Kidney epithelial cell (primary cell): ENCODE measurements at places on chromosomes 5 and 9. TPM values are rescaled to one million over a fixed set of nuclear protein-coding genes. Genes with fewer than 3 reads are reported as not detected.
A peak's percentile ranks its signal among the peaks of the same experiment; 100 is the strongest.

Gene KIF4B
- total RNA-seq = not detected in 2 replicates

Gene PCDHB8
- 0.34 and 0.84 TPM in 2 replicates for total RNA-seq

Gene C9orf153
- total RNA-seq = not detected in 2 replicates

Gene STRBP
- 26.4 and 27.5 TPM in 2 replicates for total RNA-seq

Gene BTNL8
- total RNA-seq = not detected in 2 replicates

Gene UBE2QL1
- total RNA-seq = 0.17 and 0.34 TPM in 2 replicates

Gene IL4
- total RNA-seq = not detected in 2 replicates

Gene IL17B
- total RNA-seq = not detected in 2 replicates

Gene PLPP7
- 2.6 and 4.6 TPM in 2 replicates for total RNA-seq

Gene F2RL1
- total RNA-seq = 144 TPM in 2 replicates

Gene SLC45A2
- not detected in 2 replicates for total RNA-seq

DNA sequence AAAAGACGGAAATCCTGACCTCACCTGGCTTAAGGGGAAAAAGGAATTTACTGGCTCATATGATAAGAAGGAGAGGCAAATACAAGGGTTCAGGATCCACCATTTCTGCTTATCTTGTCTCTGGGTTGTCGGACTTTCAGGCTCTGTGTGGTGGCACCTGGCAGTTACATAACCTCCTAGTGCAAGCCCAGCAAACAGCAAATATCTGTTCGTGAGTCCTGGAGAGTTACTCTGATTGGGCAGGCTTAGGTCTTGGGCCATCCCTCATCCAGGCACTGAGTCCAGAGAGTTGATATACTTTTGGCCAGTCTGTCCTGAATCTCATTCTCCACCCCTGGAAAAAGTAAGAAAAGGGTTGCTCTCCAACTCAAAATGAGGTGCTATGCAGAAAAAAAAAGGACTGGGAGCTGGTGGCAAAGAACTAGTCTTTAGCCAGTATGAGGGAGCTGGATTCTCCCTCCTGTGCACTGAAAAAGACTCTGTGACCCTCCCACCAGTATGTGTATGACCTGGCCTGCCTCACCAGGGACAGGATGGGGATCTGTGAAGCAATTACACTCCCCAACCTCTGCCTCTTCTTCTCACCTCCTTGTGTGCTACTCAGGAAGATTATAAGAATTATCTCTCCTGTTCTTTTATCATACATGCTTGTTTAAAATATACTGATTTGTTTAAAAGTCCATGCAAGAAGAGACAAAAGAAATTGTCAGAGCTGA is 282.9 kb downstream of the ARHGAP26 start:
- no peak for DNase-seq

DNA sequence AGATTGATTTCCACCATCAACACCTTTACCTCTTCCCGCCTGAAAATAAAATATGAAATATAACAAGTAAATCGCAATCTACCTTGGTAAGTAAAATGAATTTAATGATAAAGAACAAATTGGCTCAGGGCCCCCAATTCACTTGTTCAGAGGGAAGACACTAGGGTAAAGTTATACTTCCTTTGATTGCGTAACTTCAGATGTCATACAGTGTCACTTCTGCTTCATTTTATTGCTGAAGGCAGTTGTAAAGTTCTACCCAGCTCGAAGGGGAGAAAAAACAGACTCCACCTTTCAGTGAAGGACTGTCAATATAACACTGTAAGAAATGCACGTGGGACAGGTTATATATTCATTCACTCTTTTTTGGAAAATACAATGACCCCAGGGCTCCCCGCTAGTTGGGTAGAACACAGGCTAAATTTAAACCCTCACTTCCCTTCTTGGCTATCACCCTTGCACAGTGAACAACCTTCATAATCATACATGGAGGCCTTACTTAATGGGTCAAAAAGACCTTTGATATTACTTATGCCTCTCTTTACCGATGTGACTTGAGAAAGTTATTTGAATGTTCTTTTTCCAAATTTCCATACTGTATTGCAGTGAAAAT is 848.8 kb downstream of the MAT2B start:
- DNase-seq = no peak

DNA sequence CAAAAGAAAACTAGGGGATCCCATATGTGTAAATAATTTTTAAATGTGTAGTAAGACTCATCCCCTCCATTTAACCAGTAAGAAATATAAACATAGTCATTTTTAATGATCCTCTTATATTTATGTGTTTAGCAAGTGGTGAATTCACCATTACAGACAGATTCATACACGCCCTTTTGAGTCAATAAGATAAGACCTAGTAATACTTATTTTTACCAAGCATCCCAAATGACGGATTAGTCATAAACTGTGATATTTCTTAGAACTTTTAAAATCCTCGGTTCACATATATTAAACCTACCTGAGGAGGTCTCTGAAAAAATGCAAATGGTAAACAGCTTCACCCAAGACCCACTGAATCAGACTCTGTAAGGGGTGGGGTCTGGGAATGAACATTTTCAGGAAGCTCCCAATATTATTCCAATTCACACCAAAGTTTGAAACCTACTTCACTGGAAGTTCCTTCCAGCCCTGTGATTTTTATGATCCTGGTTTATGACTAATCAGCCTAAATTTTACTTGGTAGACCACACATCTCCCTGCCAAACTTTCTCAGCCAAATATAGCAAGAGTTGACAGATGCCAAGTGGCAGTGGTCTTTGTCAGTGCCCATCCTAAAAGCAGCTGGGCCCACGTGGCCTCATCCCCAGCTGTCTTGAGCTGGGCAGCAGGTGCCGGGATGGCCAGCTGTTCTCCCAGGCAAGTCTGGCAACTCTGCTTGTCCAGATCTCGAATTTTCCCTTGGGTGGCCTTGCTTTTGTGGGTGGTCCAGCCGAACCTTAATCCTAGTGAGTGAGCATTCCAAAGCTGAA is 559.0 kb upstream of the RGMB start:
- peak; percentile 25 for DNase-seq

DNA sequence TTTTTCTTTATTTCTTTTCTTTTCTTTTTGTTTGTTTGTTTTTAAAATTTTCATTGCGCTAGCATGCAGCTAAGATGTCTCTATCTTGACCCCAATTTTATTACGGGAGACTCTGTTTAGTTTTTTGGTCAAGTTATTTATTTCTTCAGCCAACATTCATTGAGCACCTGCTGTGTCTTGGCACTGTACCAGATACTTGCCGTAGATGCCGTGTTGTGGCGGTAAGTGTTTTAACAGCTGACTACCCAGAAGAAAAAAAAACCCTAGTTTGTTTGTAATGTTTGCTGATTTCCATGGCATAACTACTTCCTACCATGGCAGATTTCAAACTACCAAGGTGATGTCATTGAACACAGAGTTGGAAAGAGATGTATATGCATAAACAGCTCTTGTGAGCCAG is 65.0 kb downstream of the UGCG start:
- peak; percentile 89 for DNase-seq

GRCh38 chr9:91746904-91747303 is 203.1 kb downstream of the ROR2 start:
- DNase-seq = no peak

DNA sequence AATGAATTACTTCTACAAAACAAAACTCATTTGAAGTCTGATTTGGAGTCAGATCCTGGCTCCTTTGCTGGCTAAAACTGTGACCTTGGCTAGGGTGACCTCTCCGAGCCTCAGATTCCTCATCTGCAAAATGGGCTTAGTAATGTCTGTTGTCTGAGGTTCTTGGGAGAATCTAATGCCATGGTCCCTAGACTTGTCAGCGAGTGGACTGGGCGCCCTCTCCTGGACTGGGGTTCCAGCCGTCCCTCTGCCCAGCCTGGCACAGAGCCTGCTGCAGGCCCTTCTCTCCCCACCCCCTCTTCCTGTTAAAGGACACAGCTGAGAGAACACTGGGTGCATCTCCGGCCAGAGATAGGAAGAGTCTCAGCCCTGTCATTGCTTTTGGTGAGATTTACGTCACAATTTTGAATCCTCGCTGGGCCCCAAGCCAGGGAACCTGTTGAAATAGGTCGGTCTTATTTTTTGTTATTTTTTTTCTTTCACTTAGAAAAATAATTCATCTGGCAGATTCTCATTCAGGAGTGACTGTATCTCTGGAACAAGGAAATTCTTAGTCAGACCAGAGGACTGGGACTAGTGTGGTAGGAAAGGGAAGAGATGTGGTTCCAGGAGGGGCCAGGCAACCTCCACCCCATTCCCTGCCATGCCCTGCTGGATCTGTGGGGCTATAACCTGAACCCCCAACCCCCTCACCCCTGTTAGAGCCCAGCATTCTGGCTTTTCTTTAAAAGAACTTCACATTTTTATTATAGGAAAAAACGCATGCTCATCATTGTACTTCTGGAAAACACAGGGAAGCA is 48.2 kb upstream of the RPL26L1 start:
- no peak for DNase-seq

DNA sequence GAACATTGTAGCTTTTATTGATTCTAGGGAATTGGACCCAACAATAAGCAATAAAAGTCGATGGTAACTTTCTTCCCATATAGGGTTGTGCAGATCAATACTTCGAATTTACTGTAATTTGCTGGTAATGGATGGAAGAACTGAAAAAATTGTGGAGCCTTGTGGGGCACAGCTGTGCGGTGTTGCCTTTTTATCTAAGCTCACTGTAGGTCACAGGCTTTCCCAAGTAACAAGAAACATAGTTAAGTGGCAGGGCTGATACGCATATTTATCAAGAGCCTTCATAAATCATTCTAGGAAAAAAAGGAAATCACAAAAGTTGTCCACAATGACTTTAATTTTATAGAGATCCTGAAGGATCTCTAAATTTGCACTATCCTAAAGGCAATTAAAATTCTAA is 292.9 kb downstream of the MAST4 start:
- DNase-seq = no peak

DNA sequence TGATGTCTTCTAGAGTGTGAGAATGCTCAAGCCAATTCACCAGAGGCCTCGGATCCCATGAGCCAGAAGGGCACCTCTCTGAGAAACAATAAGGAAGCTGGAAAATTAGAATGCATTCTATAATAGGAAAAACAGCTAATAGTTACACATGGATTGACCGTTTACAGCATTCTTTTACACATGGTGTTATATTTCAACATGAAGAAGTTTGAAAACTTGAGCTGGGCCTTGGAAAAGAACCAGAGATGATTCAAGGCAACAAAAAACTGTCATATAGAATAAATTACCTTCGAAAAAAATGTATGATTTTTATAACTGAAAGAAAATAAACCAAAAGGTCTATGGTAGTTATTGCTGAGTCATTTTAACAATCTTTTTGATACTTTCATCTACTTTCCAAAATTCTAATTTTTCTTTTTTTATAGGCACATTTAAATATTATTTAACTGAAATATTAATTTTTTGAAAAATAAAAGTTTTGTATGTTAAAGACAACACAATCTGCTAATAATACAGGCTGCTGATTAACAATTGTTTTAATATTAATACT is 6.2 kb downstream of the SH3TC2 start:
- DNase-seq = no peak

GRCh38 chr9:89743573-89744254 is 138.9 kb downstream of the GADD45G start:
- DNase-seq = no peak

DNA sequence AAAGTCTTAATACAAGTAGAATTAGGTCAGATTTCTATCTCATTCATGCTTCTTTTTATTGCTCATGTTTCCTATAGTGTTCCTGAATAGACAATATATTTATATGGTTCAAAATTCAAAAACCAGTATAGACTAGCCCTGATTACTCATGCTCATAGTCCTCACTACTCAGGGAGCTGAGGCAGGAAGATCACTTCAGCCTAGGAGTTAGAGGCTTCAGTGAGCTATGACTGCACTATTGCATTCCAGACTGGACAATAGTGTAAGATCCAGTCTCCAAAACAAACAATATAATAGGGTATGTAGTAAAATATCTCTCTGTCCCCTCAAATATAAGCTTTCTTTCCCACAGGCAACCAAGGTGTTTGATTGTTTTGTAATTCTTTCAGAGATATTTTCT is 2.4 kb downstream of the ANKRD31 start:
- DNase-seq = no peak

GRCh38 chr9:4762108-4762885 is 21.3 kb upstream of the AK3 start:
- peak; percentile 55 for DNase-seq

DNA sequence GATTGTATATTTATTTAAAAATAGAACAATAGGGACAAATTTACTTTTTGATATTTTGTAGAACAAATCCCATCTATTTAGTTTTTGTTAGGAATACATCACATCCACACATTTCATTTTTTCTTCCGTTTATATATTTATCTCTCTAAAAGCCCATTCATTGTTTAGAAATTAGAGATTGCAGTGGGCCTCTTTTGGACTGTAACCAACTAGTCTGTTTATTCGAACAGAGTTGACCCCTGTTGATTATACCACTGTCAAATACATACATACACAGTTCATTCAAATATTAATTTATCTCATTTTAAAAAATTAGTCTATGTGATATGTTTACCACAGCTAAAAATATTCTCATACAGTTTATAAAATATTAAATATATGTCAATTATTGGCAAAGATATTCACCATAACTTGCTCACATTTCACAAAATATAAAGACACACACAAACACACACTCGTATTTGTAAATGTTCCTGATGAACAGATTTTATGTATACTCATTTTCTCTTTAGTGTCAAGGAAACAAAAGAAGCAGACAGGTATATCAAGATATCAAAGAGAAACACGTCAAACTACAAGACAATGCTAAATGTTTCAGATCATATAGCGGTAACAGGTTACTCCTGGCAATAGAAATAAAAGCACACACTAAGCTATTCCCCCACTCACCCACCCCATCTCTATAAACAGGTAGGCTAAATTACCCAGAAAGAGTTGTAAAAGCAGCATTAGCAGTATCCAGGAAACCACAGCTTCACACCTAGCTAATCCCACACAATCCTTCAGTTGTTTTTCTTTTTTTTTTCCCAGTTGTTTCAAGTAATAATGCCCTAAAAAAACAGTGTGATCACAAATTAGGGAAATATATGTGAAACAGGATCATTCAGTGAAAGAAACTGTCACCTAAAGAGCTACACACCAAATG is 283.9 kb downstream of the ADAMTS6 start:
- DNase-seq = no peak

GRCh38 chr5:124330595-124331220 is 415.7 kb downstream of the ZNF608 start:
- DNase-seq = no peak
